CD4-positive, alpha-beta T cell treated with Interferon alpha-2 for 1 hour (primary cell): ENCODE measurements at places on chromosomes 4 and X.

DNA sequence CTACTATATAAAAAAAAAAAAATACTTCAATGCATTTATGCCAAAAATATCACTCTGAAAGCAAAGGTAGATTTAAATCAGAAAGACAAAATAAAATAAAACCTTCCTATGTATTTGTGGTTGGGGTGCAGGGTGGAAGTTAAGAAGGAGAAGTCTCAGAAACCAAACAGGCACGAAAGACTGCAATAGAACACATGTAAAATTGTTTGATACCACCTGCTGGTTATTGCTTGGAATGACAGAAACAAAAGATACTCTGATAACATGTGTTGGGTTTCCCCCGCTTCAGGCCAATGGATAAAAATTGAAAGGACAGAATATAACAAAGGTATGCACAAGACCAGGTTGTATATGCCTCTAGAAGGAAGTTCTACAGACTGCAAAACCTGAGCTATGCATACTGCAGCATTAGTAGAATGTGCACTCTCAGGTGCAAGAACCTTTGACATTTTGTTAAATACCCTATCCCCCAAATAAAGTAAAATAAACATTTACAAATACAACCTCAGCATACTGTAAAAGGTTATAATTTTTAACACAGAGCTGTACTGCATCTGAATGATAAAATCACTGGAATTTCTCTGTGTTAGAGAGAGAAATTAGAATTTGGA is 118.8 kb downstream of the GABRA2 start:
- no peak for DNase-seq

DNA sequence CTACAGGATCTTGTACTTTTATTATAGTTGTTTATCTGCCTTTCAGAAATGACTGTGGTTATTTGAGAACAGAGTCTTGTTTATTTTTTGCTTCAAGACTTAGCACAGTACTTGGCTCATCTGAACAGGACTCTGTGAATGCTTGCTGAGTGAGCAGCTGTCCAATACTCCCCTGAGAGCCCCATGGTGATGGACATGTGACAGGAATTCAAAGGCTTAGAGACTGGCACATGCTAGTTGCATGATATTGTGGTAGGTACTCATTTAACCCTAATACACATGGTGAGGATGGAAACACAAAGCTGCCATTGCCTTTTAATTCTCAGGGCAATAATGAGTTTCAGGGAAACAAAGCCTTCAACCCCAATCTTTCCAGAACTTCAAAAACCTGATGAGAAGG is 97.3 kb downstream of the GEMIN8 start:
- DNase-seq: no peak

- no peak for DNase-seq
Observed at GRCh38 chr4:7872264-7872771, 67.3 kb downstream of the AFAP1 start.

DNA sequence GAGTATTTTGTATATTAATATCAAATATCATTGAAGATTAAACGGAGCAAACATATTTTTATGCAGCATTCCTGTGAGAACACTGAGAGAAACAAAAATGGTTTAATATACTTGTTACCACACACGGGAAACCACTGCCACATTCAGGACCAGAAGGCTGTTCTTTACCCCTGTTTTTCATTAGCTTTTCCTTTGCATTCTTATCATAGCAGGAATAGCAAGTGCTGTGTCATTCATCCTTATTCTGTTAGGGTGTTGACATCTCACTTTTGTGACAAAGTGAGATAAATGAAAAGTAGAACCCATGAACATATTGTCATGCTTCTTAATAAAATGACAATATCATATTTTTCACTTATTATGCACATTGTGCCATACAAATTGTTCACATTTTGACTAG is 212.4 kb upstream of the NDST4 start:
- DNase-seq: no peak

DNA sequence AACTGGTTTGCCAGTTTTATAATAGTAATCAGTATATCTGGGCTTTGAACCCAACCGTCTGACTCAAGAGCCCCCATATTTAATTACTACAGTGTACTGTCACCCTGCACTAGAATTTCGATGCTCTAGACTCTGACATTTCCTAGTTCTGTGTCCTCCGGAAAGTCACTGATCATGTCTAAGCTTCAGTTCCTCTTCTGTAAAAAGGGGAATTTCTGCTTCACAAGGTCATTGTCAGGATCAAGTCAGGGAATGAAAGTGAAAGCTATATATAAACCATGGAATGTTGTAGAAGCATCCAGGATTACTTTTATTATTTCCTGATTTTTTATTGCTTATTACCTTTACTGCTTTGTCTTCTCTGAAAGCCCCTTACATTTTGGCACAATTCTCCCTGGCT is 4.0 kb upstream of the KCNIP4 start:
- DNase-seq: no peak

DNA sequence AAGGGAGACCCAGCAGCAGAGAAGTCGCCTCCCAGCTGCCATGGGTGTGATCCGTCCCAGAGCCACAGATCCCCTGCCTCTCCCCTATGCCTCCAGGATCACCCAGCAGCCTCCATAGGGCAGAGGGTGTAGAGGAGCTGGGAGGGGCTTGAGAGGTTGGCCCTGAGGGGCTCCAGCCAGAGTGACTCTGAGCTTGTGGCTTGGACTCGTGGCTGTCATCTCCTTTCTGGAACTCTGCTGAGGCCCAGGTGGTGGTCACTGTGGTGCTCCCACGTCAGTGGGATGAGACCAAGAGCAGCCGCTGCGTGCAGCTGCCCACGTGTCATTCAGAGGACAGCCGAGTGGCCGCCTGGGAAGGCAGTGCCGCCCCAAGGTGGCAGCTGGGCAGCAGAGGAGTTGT is 4.2 kb downstream of the TACC3 start:
- DNase-seq: no peak

GRCh38 chrX:11754958-11755645 is 2.9 kb upstream of the MSL3 start:
- DNase-seq: no peak
